ENCODE measurements at places on chromosomes 3 and 15.

GRCh38 chr15:60442763-60443162 lies 36.2 kb downstream of the ICE2 start:
- no peak for DNase-seq

DNA sequence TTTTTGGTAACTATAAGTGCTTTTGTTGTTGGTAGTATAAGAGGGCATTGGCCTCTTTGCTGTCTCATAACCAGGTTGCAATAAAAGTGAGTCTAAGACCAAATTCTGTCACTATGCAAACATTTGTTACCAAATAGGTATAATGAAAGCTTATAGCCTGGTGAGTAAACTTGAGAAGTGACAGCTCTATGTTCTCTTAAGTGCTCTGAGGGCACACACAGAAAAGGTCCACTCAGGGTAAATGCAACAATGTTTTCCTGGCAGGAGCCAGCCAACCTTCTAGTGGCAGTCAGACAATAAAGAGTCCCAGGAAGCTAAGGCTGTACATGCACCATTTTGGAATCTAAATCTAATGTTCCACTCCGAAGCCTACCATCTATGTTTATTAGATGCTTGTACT lies 262.1 kb upstream of the TGFBR2 start:
- DNase-seq, result no peak

DNA sequence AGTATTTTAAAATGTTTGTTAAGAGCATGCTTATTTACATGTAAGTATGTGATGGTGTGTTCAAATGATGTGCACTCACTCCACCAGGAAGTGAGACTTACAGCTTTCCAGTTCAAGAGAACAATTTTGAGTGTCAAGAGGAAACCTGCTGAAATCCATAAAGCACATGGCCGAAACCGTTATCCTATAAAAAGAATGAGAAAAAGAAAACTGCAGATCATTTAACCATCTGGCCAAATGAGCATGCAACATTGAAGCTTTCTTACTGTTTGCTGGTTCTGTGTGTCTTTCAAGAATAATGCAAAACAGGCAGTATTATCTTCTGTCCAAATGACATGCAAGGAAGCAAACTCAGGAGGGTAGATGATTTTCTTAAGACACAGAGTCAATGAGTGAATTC lies 26.3 kb downstream of the GABRR3 start:
- DNase-seq, result no peak

DNA sequence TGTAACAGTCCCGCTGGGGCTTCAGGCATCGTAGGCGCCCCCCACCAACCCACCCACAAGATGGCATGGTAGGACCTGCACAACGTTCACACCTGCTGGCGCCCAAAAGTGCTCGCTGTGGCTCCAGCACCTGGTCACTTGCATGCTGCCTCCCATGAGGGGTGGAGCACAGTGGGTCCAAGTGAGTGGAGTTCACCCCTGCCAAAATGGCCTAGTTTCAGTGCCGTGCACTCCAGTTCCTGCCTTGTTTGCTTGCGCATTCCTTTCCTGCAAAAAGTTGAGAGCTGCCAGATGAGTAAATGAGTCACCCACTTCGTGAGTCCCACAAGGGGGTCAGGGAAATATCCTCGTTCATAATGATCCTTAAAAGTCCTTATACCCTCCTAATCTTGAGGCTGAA lies 788.7 kb upstream of the DPPA4 start:
- DNase-seq, result no peak

- no peak for DNase-seq
Measured at GRCh38 chr3:55066551-55067047, 138.7 kb upstream of the LRTM1 start.

DNA sequence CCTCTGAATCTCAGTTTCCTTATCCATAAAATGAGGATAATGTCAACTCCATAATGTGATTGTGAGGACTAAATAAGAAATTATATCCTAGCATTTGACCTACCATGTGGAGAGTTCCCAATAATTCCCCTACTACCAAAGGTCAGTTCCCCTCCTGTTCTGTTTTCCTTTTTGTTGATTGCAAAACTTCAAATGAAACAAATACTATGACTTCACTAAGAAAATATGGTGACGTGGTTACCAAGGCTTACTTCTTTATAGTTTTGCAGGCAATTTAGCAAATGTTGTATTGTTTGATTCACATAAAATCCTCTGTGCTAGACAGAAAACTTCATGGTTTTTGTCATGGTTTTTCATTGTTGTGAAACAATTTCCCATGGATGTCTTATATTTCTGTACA lies 153.8 kb upstream of the RORA start:
- no peak for DNase-seq

- DNase-seq, result no peak
Measured at GRCh38 chr3:191873736-191874135, 412.8 kb downstream of the PYDC2 start.

- DNase-seq, result no peak
Measured at GRCh38 chr3:194259982-194260766, 91.0 kb downstream of the CPN2 start.

DNA sequence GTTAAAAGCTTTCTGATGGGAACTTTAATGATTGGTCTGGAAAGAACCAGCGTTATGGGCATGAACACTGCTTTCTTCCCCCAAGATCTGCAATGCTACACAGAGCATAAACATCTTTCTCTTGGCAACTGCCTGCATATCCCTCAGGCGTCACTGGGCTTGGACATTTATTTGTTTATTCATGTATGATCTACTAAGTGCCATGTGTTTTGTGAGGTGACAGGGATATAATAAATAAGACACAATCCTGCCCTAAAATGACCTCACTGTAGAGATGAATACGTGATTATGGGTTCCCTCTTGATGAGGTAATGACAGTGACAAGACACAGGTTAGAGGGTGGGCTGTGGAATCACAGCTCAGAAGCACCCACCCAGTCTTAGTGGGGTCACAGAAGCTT lies 485.3 kb downstream of the PDCD6IP start:
- no peak for DNase-seq

DNA sequence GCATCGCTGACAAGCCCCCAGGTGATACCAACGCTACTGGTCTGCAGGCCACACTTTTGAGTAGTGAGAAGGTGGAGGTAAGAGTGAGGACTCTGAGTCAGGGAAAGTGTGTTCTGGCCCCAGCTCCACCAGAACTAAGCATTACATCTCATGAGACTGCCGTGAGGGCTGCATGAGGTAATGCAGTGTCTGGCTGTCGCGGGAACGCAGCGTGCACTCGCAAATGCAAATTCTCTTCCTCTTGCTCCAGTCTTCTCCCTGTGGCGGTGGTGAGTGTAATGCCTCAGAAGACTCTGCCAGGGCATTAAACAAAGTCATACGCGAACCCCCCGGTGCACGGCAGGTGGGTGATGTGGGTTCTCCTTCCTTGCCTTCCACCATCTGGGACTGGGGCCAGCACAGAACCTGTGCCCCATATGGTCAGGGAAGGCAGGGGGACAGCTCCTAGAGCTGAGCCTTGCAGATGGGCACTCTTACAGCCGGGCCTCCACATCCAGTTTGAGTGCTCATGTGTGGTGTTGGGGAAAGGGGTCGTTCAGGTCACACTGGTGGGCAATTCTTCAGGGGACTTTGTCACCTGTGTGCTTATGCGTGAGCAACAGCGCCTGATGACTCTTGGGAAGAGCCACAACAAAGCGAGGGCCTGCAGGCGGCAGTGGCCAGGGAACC lies 175.8 kb downstream of the XXYLT1 start:
- DNase-seq, result no peak

DNA sequence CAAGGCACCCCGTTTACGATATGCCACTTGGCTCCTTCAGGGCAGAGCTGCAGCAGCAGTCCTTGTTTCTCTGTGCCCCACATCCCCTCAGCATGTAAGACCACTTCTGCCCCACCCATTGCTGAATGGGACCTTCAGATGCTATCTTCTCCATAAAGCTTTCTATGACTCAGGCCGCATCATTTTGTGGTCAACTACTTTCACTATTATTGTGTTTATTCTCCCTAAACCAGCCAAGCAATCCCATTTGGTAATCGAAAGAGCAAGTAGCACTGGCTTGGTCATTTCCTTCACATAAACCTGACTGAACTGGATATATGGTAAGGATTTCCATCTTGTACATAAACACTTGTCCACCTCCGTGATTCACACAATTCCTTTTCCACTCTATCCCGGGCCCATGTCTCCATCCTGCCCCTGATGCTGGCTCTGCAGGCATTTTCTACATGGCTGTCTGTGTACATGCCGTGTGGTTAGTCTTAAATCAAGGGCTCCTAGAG lies 25.7 kb downstream of the LIPC start:
- no peak for DNase-seq

- DNase-seq, result no peak
Measured at GRCh38 chr3:123880998-123881561, 3.1 kb downstream of the MYLK start.

- DNase-seq, result no peak
Measured at GRCh38 chr3:107208100-107208499, 169.1 kb upstream of the CCDC54 start.

GRCh38 chr3:120461416-120461815 lies 10.6 kb upstream of the FSTL1 start:
- no peak for DNase-seq

DNA sequence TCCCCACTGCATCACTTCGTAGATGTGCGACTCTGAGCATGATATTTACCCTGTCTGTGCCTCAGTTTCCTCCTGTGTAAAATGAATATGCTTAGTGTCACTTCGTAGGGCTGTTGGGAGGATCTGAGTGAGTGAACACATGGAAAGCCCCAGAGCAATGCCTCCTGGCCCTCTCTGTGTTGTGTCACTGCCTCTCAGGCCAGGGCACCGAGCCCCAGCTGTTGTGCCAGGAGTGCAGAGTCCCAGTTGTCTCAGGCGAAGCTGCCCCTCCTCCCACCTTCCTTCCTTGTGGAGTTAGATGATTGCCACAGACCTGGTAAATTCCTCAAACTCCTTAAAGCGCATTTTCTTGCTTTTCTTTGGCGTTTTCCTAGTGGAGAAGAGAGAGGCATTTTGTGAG lies 26.2 kb downstream of the EFCAB12 start:
- DNase-seq, result no peak

GRCh38 chr3:98901119-98901391 lies 440 bp downstream of the DCBLD2 start:
- peak; percentile 7 for DNase-seq

GRCh38 chr3:74328435-74328834 lies 286.0 kb downstream of the CNTN3 start:
- DNase-seq, result no peak

DNA sequence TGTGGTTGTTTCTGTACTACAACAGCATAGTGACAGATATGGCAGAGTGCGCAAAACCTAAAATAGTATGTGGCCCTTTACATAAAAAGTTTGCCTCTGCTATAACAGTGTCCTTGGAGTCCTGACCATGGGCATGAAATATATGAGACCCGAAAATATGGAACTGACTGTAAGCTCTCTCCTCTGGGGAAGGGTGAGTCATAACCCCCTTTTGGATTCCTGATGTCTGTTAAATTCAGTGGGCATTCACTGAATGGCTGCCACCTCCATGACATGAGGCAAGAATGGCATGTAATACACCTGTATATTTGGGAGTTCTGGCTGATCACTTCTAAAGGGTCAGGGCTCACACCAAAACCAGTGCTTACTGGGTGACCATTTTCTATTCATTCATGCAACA lies 6.1 kb downstream of the TBC1D2B start:
- no peak for DNase-seq

DNA sequence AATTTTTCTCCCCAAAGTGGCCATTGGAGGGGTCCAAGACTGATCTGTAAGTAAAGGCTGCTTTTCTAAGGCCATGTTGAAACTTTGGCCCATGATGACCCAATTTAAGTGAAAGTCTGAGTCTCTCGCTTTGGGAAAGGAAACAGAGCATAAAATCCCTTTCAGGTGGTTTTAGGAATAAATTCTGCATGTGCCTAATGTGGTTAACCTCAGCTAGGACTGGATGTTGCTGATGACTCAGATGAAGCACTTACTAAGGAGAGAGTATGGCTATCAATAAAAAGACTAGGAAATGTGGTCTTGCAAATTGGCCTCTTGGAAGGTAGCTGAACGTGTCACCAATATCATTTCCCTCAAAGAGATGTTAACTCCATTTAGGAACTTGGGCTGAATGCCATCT lies 458.5 kb downstream of the AGBL1 start:
- DNase-seq, result no peak

GRCh38 chr15:80895091-80895490 lies 94.5 kb downstream of the MESD start:
- DNase-seq, result no peak

- no peak for DNase-seq
Measured at GRCh38 chr3:50445919-50446318, 57.5 kb downstream of the CACNA2D2 start.

DNA sequence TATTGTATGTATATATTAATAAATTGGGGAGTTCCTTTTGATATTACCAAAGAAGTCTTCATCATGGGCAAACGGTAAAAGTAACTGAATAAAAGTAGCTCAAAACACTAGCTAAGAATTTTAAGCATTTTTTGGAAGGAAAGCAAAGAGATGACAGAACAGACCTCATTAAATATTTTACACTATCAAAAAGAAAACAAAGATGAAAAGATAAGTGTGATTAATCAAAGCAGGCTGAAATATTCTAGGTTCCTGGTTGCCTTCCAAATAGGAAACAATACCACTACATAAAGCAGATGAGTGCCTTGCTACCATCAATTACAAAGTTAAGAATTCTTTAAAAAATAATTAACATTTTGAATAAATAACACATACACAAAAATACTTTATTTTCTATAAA lies 3.6 kb downstream of the NKIRAS1 start:
- no peak for DNase-seq

DNA sequence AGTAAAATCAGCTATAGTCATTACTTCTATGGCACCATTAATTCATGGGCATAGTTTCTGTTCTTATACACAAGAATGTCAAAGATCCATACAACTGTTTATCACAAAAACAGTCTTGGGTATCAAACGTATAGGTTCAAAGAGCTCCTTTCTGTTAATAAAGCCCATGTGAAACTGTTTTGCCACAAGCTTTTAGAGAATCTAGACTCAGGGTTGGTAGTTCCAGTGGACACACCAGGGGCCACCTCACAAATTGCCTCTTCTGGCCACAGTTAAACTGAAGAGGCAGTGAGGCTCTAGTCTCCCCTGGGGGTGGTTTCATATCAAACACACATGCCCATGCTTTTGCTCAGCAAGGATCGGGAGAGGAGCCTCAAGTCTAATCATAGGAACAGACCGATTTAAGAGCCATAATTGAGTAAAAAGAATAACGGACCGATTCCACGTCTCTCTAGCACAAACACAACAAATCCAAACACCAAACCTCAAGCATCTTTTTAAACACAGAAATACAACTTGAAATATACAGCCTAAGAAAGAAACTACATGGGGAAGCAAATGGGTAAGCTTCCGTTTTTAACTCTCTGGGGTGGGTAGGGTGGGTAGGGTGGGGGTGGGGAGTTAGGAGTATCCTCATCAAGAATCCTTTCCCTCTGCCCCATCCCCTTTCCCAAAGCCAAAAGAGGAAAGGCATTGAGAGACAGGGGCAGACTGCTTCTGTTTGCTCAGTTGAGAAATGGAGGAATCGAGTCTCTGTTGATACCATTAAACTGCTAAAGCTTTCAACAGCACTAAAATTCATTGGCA lies 443.3 kb downstream of the MAGI1 start:
- DNase-seq, result no peak

- no peak for DNase-seq
Measured at GRCh38 chr15:91824256-91824655, 29.3 kb upstream of the SLCO3A1 start.

- no peak for DNase-seq
Measured at GRCh38 chr3:146071632-146072031, 89.4 kb downstream of the PLOD2 start.

- DNase-seq, result no peak
Measured at GRCh38 chr3:11037241-11037873, 44.8 kb downstream of the SLC6A1 start.

- no peak for DNase-seq
Measured at GRCh38 chr3:124034016-124034843, 42.3 kb upstream of the ROPN1 start.

GRCh38 chr15:62647202-62647842 lies 395.2 kb upstream of the TPM1 start:
- no peak for DNase-seq

- no peak for DNase-seq
Measured at GRCh38 chr3:24494618-24495325, at the start of gene THRB. THRB (minus strand) TSS chr3:24494850.

Measured in cerebellar nuclear complex (tissue), 1 donor.